Cerebellar nuclear complex (tissue), 1 donor: ENCODE measurements at places on chromosomes 1 and 21.

- no peak for DNase-seq
Observed at GRCh38 chr1:41320895-41321676, 40.1 kb upstream of the FOXO6 start.

- DNase-seq: no peak
Observed at GRCh38 chr1:67682659-67683197, 2.3 kb upstream of the GADD45A start.

DNA sequence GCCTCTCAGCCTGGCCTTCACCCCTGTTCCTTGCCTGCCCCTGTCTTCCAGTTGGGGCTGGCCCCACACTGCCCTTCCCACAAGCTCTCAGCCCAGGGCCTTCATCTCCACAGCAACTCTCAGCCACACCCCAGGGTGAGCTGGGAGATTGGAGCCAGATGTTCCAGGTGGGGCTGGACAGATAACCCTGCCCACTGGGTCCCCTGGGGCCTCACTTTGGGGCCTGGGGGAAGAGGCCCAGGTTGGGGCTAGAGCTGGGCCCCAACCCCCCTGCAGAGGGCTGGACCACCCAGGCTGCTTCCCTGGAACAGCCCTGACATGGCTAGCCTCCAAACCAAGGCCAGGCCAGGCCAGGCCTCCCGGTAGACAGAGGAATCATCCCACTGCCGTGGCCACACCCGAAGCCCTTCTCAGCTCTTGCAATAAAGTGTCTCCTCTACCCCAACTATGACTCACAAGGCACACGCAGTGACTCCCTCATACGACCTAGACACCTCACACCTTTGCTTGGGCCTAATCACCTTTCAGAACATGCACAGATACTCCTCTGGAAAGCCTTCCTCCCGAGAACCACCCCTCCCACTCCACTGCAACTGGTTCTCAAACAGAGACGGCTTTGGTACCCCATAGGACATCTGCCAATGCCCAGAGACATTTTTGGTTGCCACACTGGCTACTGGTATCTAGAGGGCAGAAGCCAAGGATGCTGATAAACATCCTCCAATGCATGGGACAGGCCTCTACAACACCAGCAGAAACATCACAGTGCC is 22.2 kb downstream of the SLC2A1 start:
- DNase-seq: no peak

- DNase-seq: no peak
Observed at GRCh38 chr1:209870151-209870831, 42.5 kb downstream of the UTP25 start.

- DNase-seq: no peak
Observed at GRCh38 chr21:27700974-27701614, 734.2 kb upstream of the ADAMTS5 start.

DNA sequence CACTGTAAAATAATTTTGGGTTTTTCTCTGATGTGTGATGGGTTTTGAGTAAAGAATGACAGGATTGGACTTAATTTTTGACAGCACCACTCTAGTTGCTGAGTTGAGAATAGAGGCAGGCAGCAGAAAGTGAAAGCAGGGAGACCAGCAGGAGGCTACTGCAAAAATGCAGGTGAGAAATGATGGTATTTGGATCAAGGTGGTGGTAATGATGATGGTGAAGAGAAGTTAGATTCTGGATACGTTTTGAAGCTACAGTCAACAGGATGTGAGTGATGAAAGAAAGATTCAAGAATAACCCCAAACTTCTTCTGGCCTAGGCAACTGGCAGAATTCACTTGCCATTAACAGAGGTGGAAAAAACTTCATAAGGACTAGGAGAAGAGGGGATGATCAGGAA is 14.8 kb upstream of the AK5 start:
- no peak for DNase-seq

DNA sequence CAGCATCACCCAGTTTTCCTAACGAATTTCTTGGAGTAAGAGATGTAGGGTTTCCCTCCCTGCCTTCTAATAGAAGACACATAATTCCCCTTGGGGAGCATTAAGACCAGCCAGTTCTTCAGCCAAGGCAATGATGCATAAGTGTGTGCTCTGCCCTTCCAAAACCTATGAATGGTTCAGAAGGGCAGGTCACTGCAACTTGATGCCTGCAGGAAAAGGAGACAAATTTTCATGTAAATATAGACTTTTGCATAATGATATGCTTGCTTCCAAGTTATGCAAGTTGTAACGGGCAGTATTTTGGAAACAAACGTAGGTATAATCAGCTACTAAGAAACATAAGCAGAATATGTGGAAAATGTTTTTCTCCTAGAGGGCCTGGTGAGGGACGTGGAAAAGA is 31.6 kb downstream of the PTGS2 start:
- no peak for DNase-seq

- DNase-seq: no peak
Observed at GRCh38 chr1:64469977-64470664, at the start of gene CACHD1. CACHD1 (plus strand) TSS chr1:64470129; CDS start chr1:64470745, 616 bp downstream.

- no peak for DNase-seq
Observed at GRCh38 chr1:1797731-1798341, 19.6 kb upstream of the NADK start.
